ENCODE measurements at places on chromosomes 16 and 17. TPM values are rescaled to one million over a fixed set of nuclear protein-coding genes. Genes with fewer than 3 reads are reported as not detected.

DNA sequence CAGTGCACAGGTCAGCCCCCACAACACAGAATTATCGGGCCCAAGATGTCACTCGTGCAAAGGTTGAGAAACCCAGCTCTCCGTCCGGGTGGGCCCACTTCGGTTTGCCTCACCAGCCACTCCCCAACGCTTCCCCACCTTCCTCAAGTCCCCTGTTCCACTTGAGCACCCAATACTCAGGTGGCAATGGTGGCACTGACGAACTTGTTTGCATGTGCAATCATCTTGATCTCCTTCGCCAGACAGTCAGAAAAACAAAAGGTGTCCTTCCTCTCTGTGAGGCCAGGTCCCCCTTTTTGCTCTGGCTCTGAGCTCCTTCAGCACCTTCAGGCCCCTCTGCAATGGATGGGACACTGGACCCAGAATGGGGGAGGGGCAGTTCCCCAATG lies 3.7 kb downstream of the GGA2 start:
- no peak for DNase-seq

The FMNL1 gene
- total RNA-seq: 19.4 TPM

The HOXB4 gene
- 28.7 TPM for total RNA-seq

The HID1 gene
- 78.1 TPM for total RNA-seq
